ENCODE measurements at places on chromosomes 5 and 9. TPM values are rescaled to one million over a fixed set of nuclear protein-coding genes. Genes with fewer than 3 reads are reported as not detected.

- H3K27ac ChIP-seq, result peak overlapping the region; percentile 93
- no peak for DNase-seq
- peaks cover 6% of the 10 kb centered on the region for H3K4me1 ChIP-seq
- H3K36me3 ChIP-seq, result peaks cover 13% of the 10 kb centered on the region
Measured at GRCh38 chr9:137478962-137479861, 20.1 kb upstream of the NSMF start.

The BBLN gene
- 62.1 TPM for total RNA-seq

The ZNF608 gene
- total RNA-seq, result 88.0 TPM

The ZNF883 gene
- total RNA-seq, result 6.1 TPM

DNA sequence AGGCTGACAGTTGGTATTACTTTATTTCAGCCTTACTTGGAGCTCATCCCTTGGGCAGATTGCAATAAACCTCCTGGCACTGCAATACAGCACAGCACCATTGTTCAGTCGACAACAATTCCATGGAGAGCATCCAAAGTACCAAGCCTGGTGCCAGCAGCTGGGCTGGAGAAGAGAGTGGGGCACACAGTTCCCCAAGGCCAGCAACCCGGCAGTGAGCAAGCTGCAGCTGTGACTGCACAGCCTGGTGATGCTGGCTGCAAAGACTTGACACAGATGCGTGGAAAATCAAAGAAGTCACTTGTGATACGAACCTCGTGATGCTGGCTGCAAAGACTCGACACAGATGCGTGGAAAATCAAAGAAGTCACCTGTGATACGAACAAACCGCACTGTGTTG is 125.4 kb downstream of the ATPSCKMT start:
- H3K27me3 ChIP-seq, result peaks cover 6% of the 10 kb centered on the region
- no peak overlapping the region for H3K27ac ChIP-seq
- H3K36me3 ChIP-seq, result no peaks in the 10 kb centered on the region
- DNase-seq, result no peak
- no peaks in the 10 kb centered on the region for H3K4me1 ChIP-seq

All from endothelial cell (in vitro differentiated cells).